Fibroblast of skin of right quadriceps (primary cell): ENCODE measurements at places on chromosomes 16 and 17.

GRCh38 chr17:47952171-47953021 lies 5.3 kb downstream of the PRR15L start:
- DNase-seq = no peak

GRCh38 chr17:68379692-68380677 lies 77.3 kb downstream of the WIPI1 start:
- no peak for DNase-seq

GRCh38 chr17:49110509-49110908 lies 22.1 kb upstream of the B4GALNT2 start:
- no peak for DNase-seq

GRCh38 chr16:70510216-70510615 lies 13.1 kb downstream of the COG4 start:
- DNase-seq = no peak

- DNase-seq = peak; percentile 35
These were observed 7.8 kb downstream of the HOXB1 start for GRCh38 chr17:48523010-48523409.

GRCh38 chr16:22191532-22192260 lies 14.4 kb upstream of the EEF2K start:
- DNase-seq = no peak

DNA sequence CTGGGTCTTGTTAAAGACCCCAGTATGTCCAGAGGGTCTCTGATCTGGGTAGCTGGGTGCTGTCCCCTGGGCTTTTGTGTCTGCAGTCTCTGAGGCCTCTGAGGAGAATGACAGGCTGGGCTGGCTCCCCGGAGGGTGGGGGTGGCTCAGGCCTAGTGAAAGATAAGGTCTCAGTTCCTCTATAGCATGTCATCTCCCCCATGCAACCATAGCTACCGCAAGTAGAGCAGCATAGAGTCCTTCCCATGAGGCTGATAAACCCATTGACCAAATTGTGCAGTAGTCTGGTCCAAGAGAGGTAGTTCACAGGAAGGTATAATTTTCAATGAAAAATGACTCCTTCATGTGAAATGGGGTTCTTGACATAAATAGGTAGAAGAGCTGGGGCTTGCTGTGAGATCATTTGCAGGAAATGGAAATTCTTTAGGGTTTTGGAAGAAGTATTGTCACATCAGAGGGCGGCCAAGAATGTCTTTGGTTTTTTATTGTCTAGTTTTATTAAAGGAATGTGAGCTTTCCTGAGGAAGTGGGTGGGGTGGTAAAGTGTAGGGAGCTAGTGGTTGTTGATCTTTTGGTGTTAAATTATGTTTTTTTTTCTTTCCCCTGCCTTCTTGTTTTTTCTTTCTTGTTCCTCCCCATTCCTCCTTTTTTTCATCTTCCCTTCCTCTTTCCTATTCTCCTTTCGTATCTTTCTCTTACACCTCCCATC lies 21.0 kb downstream of the SLC7A6OS start:
- peak; percentile 39 for DNase-seq

DNA sequence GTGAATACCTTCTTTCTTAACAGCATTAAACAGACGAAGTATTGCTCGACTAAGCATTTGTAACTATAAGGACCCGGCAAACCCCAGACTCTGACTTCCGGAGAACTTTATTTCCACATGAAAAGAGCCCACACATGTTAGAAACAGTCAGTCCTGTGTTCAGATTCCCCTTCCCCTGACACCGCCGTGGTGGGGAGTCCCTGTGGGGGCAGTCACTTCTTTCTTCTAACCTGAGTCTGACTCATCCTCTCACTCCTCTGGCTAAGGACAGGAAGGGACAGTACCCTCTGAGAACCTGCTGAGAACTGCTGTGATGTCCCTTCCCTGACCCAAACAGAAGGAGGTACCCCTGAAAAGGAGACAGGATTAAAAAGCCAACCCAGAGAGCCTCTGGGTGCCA lies 165.1 kb downstream of the XYLT1 start:
- DNase-seq = no peak

- DNase-seq = no peak
These were observed 658 bp downstream of the CACNG4 start for GRCh38 chr17:66964930-66965800.

DNA sequence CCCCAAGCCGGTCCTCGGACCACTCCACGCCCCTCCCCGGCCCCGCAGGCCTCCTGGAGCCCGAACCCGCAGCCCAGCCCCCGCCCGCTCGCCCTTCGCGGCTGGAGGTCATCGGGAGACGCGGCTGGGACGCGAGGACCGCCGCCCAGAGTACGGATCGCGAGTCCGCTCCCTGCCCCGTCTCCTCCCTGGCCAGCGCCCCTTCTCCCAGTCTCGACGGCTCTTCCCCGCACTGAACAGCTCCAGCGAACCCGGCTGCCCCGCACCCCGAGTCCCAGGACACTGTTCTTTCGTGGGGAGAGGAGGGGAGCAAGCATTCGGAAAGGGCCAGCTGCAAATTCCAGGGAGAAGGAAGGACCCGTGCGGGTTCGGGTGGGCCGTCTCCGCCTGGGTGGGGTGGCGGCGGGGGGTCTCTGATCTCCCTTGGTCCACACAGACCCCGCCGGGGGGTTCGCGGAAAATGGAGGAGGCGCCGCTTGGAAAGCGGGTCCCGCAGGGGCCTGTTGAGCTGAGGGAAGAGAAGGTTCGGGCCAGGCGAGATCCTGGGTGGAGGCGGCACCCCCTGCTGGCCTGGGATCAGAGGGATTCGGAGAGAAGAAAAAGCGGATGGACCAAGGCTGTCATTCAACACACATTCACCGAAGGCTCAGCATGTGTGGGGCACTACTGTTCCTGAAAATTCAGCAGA lies 632 bp upstream of the RTN4RL1 start:
- peak; percentile 62 for DNase-seq
